RWPE1 (cell line): ENCODE measurements at places on chromosomes 16 and 17.

DNA sequence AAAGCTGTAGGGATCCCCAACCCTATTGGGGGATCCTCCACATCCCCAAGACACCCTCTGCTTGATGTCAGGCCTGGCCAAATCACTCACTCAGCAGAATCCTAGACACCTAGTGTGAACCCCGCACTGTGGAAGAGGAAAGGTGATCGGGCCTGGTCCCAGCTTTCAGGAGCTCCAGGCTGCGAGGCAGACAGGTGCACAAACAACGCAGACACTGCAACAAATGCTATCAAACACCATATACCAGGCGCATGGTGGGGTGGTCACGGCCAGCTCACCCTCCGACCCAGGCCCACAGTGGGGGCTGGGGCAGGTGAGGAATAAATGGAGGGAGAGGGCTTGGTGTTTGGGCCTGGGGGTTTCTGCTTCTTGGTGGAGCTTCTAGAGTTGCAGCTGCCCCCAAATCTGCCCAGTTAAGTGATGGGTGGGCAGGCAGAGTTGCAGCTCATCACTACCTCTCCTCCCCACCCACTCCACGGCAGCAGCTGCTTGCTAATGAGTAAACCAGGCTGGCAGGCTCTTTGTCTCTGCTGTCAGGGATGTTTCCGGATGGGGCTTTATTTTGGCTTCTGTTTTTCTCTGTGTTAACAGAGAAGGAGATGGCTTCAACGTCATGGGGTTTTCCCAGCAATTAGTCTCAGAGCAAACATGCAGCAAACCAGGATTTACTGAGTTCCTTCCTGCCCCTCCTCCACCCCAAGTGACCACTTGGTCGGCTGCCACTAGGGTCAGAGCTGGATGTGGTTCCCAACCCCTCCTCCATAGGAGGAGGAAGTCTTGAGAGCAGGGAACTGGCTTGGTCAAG lies 46.6 kb downstream of the PECAM1 start:
- DNase-seq: no peak

GRCh38 chr17:55348749-55349354 lies 72.8 kb downstream of the MMD start:
- DNase-seq: peak; percentile 44

DNA sequence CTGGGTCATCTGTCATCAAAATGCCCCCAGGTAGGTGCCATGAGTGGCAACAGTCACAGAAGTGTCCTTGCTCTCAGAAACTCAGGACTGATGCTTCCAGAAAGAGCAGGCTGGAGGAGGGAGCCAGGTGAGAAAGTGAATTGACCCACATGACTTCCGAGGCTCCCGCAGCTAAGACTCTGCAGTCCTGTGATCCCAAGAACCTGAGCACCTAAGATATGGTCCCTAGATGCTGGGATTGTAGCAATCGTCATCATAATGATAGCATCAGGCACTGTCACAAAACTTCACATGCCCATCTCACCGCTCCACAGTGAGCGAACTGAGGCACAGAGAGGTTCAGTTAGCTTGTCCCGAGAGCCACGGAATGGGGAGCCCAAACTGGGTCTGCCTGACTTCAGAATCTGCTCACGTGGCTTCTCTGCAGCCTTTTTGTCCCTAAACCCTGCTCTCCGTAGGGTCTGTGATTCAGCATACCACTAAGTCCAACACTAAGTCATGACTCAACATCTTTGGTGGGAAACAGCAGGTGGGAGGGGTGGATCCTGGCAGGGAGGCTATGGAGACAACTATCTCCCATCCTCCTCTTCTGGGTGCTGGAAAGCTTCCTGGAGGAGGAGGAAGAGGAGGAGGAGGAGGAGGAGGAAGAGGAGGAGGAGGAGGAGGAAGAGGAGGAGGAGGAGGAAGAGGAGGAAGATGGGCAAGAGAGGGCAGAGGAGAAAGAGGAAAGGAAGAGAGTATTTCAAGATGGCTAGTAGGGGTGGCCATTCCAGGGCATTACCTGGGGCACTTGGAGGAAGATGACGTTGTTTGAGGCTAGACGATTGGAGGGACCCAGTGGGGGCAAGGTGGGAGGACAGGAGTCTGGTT lies 55.5 kb upstream of the DLX4 start:
- no peak for DNase-seq

DNA sequence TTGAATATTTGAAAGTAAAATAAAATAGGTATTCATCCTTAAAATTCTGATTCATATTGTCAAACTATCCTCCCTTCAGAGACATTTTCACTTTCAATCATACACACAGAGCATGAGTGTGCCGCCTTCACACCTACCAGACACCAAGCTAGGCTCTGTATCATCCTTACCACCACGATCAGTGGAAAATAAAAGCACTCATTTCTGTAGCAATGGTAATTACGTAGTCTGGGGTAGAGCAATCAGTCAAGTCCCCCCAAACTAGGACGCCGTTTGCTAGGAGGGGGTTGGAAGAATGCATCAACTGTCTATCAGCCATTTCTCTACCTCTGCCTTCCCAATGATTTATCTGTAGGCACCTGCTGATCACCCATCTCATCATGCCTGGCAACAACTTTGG lies 84.6 kb upstream of the GRIN2A start:
- DNase-seq: no peak

DNA sequence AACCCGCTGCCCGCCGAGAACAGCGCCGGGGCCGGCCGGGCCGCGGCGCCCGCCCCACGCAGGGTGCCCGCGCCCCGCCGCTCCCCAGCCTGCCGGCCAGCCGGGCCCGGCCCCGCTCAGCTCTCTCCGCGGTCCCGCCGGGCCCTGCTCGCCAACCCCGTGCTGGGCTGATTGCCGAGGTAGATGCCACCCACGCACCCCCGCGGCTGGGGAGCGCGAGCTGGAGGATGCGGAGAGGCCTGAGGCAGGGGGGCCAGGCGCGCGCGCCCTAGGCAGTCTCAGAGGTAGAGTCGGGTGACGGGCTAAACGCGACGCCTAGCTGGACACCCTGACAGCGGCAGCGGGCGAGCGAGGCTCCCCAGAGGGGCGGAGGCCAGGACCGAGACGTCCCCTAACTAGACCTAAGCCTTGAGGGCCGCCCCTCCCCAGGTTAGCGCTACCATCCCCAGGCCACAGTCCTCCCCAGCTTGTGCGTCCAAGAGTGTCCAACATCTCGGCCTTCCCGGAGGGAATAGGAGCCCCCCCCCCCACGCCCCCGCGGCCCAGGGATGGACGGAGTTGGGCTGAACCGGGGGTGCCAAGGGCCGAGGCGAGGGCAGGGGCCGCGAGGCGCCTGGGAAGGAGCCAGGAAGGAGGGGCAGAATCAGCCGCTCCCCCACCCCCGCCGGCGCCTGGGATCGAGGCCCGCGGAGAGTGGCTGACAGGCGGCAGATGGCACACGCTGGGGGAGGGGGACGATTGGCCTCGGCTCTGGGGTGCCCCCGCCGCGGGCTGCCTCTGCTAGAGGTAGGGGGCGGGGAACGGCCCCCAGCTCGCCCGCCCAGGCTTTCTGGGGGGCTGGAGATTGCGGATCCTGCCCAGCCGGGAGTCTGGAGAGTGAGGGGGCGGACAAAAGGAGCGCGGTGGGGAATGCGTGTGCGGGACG lies 2.5 kb upstream of the ZNF423 start:
- DNase-seq: peak; percentile 8

DNA sequence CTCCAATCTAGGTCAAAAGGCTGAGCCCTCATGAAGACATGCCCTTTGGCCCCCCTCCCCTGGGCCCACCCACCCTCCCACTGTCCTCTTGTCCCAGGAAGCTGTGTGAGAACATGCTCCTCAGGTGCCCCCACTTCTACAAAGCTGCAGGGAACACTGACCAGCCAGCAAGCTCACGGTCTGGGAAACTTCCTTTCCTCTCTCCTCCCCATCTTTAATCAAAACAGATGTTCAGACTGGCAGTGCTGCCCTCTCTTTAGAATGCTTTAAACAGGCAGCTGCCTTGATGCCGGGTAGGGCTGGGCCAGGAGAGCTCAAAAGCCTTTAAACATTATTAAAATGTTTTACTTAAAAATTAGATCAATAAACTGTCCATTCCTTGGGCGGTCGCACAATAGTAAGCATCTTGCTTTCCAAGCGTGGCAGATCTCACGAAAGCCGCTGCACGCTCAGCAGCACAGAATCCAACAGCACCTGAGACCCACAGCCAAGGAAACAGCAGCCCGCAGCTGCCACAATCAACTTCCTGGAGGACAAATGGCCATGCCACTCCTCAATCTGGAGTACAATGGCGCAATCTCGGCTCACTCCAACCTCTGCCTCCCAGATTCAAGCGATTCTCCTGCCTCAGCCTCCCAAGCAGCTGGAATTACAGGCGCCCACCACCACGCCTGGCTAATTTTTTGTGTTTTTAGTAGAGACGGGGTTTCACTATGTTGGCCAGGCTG lies 399.2 kb downstream of the SLC39A11 start:
- DNase-seq: no peak

- DNase-seq: no peak
Observed at GRCh38 chr17:7321466-7321865, 6.3 kb upstream of the GPS2 start.

- no peak for DNase-seq
Observed at GRCh38 chr17:75067856-75068255, 19.9 kb upstream of the SLC16A5 start.

GRCh38 chr17:49447628-49448302 lies 33.1 kb upstream of the PHB1 start:
- DNase-seq: no peak

- DNase-seq: no peak
Observed at GRCh38 chr16:2243031-2243528, 6.8 kb downstream of the DNASE1L2 start.

DNA sequence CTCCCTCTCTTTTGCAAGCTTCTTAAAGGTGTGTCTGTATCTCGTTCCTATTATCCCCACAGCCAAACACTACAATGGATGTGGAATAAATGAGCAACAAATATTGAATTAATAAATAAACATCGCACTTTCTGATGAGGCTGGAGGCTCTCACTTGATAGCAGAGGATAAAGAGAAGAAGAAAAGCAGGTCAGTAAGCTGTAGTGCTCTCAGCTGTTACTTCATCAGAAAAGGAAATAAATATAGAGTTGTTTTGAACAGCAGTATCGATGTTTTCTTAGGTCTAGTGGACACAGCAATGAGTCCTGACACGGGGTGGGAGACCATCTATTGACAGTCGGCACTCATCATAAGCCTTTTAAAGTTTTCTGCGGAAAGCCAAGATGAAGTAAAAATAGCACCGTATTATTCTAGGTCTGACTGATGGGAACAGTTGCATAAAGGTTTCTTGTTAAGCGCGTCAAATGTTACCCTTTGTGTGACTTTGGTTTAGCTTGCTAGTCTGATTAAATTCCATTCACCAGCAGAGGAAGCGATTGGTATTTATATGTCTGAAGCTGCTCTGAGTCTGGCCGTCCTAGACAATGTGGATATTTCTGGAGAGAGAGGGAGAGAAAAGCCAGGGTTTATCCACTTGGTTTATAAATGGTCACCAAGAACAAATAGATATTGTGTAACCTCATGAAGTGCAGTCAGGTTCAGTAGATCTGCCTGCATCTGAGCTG lies 646.1 kb downstream of the CDH11 start:
- DNase-seq: no peak
